ENCODE measurements at places on chromosomes 5 and 9.

DNA sequence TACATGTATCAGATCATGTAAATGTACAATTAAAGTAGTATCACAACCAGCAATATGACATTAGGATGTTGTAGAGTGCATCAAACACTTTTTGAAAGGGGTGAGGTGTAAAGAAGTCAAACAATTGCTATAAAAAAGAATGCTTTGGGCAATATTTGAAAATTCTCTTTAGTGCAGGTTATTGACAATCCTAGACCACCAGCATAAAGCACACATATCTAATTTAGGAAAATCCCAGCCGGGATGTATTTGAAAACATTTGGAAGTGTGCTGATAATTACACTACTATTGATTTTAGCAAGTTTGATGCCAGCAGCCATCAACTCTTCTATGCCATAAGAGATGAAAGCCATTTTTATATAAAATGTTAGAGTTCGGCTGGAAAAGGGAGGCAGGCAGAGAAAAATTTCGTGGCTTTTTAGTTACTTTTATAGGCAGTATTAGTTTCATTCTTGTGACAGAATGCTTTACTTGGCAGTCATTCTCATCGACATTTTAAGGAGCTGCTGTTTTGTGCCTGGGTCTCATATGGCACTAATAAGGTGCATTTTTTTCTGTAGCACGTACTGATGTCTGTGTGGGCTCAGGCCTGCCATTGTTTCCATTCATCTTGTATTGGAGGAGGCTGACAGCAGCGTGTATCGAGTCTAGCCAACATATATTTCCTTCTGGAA is 285.7 kb downstream of the AOPEP start:
- DNase-seq: no peak

DNA sequence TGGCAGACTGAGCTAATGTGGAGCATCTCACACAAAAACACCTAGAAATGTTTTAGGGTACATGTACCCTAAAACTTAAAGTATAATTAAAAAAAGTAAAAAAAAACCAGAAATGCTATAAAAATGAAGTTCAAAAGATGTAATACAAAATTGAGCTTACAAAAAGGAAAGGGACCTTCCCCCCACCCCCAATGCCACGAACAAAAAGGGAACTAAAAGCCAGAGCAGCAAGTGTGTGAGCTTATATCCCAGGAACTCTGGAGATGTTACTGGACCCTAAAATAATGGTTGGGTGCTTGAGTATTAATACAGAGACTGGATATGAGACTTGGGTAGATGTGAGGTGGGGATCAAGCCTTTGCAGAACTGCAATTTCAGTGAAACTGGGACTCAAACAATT is 11.0 kb downstream of the SPATA9 start:
- no peak for DNase-seq

DNA sequence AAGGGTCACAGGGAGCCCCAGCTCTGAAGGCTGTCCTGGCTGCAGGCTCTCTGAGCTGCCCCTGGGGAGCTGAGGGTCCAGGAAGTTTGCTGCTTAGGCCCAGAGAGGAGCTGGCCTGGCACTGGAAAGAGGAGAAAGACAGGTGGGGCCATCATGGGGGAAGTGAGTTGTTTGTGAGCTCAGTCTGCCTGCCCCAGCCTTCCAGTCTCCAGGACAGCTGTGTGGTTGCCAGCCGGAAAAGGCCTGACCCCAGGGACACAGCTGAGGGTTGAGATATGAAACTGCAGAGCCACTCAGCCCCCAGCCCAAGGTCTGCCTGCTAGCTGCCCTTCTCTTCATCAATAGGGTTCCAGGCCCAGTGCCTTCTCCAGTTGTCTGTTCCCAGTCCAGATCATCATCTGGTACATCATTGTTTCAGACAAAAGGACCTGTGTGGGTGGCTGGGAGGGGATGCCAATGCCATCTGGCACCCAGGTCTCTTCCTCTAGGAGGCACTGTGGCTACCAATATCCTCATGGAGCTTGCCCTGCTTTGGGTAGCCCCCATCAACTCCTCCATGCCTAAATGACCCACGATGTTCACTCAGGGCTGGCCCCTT is 4.3 kb upstream of the DDX41 start:
- DNase-seq: no peak

- DNase-seq: no peak
Measured at GRCh38 chr5:92758552-92758951, 822.5 kb downstream of the NR2F1-AS1 start.

DNA sequence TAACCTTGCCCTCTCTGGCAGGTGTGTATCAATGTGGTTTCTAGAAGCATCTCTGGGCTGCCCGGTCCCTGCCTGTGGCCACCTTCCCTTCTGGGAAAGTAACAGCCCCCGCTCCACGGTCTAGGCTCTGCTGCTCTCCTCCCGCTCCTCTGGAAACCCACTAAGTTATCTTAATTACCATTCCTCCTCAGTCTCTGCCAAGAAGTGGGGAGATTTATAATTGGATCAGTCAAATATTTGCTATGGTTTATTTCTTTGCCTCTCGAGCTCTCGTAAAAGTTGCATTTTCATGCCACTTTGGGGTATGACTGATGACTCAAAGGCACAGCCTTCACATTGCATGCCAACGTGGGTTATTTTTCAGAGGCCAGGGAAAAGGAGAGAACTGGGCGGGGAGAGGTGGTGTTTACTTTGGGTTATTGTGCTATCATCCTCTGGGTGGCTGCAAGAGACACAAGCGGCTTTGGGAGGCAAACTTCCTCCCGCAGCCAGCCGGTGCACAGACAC is 205.3 kb upstream of the WWC1 start:
- peak; percentile 6 for DNase-seq

DNA sequence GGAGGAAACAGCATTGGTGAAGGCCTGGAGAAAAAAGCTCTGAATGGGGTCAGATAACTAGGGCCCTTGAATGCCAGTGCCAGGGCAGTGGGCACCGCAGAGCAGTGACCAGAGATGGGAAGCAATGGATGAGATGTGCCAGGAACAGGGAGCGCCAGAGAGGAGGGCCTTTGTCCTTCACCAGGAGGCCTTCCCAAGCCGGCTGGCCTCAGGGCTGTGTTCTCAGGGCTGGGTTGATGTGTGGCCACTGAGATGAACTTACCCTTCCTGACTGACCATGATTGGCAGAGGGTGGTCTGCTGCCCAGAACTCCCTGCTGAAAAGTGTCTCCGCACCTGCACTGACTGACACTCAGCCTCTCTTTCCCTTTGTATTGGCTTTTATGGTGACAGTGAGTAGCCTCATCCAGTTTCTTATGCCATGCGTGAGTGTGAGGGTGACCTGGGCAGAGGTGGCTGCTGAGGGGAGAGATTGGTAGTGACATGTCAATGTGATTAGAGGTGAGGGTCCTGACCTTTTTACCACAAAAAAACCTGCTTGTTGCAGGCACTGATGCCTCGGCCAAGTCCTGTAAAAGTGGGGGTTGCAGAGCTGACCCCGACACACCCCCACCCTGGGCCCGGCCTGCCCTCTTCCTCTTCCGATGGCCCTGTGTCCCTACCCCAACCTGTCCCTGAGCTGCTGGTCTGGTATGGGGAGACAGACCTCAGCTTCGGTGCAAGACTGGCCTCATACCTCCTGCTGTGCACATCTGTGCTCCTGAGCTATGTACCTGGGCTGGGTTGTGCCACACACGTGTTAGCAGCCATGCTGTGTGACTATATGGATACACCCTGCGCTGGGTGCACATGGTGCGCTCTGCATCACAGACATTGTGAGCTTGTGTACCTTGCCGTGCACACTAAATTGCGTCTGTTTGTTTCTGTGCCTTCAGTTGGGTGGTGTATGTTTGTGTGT is 57.1 kb upstream of the PSD2 start:
- no peak for DNase-seq

DNA sequence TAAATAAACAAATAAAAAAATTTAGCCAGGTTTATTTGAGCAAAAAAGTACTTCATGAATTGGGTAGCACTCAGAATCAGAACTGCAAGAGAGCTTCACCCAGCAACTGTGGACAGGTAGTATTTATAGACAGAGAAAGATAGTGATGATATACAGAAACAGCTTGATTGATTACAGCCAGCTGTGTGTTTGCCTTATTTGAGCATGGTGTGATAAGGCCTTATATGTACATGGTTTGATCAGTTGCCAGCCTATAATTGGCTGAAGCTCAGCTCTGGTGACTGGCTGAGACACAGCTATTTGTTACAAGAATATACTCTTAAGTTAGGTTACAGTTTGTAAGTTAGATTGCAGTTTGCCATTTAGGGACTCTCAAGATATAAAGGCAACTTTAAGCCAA is 34.3 kb upstream of the ARL15 start:
- DNase-seq: peak; percentile 26

DNA sequence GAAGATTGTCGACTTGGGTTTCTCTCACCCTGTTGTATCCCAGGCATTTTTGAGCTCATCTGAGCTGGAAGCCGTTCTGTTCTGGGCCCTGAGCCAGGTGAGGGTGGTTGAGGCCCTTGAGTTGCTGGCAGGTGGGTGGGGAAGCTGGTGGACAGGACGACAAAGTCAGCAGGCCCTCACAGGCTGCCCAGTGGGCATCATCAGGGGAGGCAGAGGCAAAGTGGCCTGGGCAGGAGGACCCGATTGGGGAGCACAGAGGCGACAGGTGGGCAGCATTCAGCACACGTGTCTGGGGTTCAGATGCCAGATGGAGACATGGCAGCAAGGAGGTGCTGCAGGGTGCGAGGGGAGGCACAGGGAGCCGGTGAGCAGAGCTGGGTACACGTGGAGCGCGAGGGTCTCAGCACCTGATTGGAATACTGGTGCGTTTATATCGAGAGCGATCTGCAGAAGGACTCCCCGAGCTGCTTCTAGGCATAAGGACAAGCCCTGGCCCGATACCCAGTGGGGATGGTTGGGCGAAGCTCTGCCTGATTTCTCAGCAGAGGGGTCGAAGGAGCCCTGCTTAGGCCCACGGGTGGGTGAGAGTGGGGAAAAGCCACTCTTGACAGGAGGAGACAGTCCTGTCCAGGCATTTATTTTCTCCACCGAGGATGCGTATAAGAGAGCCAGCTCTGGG is 49.0 kb upstream of the SUSD3 start:
- DNase-seq: peak; percentile 67

- DNase-seq: no peak
Measured at GRCh38 chr9:117470902-117471301, 56.0 kb upstream of the ASTN2 start.

DNA sequence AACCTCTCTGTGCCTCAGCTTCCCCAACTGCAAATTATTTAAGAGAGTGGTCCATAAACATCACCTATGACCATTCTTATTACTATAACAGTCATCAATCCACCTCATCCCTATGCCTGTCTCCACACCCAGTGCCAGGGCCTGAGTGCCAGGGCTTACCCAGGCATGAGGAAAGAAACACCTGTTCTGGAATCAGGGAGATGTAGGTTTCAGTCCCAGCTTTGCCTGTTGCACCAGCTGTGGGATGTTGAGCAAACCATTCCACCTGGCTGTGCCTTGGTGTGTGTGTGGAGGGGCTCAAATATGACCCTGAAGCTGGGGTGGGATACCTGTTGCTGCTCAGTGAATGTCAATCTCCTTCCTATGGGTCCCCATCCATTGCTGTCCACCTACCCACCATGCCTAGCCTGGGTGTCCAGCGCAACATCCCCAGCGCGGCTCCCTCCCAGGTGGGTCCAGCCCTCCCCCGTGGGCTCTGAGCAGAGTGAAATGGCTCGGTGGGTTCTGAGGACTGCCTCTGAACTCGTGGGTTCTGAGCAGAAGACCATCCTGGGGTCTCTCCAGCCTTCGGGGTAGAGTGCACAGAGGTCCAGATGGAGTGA is 16.3 kb downstream of the AKNA start:
- DNase-seq: no peak

- DNase-seq: no peak
Measured at GRCh38 chr5:143636931-143637528, 174.9 kb upstream of the HMHB1 start.

DNA sequence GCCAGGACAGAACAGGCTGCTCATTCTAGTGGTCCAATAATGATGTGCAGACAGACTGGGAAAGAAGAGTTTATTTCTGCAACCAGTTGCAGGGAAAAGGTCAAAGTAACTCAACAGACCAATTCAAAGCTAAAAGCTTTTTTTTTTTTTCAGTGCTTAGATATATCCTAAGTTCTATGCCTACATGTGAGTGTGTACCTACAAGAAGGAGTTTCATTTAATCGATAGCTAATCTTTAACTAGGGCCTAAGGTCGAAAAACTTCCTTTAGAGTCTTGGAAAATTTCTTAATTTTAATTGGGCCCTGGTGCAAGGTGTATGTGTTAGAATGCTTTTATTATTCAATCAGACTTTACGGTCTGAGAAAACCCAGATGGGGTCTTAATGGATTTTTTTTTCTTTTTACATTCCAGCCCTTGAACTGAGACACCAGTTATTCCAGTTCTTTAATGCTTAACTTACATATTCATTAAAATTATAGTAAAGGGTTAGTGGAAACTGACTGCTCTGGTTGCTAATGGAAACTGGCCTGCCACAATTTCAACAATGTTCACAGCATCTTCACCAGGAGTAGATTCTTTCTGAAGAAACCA is 365.3 kb downstream of the MTRR start:
- DNase-seq: no peak

GRCh38 chr9:101836021-101836420 is 97.6 kb upstream of the GRIN3A start:
- DNase-seq: no peak

DNA sequence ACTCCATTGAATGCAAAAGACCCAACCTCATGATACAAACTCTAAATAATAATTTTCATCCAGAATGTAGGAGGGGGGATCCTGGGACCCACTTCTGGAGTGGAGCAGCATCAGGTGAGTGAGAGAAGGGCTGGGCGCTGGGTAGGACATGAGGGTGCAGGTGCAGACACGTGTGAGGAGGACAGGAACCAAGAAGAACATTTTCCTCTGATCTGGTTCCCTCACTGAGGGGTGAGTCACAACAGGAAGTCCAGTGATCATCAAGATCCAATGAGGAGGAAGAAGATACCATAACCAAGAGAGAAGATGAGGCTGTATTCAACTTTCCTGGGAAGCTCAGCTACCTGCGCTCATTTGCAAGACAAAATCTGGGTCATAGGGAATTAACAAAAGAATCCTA is 57.4 kb downstream of the SFXN1 start:
- no peak for DNase-seq

DNA sequence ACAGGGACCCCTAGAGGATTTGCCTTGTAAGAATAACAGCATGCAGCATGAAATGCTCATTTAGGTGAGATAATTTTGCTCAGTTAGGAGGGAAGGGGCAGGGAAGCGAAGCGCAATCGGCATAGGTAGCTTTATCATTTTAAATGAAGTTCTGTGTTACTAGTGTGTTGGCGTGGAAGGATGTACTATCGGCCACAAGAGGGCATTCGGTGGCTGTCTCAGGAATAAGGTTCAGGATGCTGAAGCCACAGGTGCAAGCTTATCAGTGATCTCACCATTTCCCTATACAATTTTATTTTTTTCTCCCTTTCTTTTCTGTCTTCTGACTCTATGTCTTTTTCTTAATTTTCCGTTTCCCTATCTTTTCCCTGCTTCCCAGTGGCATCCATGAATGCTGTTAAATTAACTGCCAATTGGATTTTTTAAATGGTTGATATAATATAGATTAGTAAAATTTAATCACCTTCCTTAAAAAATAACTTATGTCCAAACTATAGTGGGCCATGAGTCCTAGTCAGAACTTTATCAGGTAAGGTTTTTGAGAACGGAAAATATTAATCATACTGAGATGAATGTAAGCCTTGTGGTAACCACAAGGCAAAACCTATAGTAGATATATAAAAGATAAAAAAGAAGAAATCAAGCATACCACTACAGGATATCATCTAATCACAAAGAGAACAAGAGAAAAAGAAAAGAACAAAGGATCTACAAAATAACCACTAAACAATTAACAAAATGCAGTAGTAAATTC is 1.2 kb upstream of the INSL6 start:
- DNase-seq: no peak

- DNase-seq: no peak
Measured at GRCh38 chr5:62007457-62007856, 298.5 kb upstream of the KIF2A start.

GRCh38 chr5:138831703-138832102 is 43.4 kb downstream of the LRRTM2 start:
- no peak for DNase-seq

GRCh38 chr5:158140120-158140731 is 281.3 kb upstream of the CLINT1 start:
- no peak for DNase-seq

All from NCI-H2029 (cell line).